ENCODE measurements at places on chromosomes 3 and 15. TPM values are rescaled to one million over a fixed set of nuclear protein-coding genes. Genes with fewer than 3 reads are reported as not detected.
A peak's percentile ranks its signal among the peaks of the same experiment; 100 is the strongest.

- H3K4me3 ChIP-seq, result no peak overlapping the region
- no peak for DNase-seq
- H3K27ac ChIP-seq, result no peak overlapping the region
- H3K4me1 ChIP-seq, result peaks cover 35% of the 10 kb centered on the region
- H3K27me3 ChIP-seq, result no peaks in the 10 kb centered on the region
Measured at GRCh38 chr3:51978143-51978502, 3.3 kb downstream of the ABHD14A start.

DNA sequence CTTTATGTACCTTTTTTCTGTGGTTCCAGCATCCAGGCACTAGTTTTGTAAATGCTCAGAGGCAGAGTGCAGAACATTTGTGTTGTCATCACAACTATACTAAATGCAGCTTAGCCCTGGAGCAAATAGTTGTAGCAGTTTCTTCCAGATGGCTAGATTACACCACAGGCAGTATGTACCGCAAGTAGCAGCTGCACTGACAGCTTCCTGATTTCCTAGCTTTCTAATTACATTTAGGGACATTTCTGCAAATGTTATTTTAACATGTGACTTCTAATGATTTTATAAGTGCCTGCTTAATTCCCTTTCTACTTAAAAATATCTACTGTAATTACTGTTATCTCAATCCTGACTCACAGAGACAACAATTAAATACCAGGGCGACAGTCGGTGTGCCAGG, 106.5 kb downstream of the NR2E3 start:
- no peak overlapping the region for H3K27ac ChIP-seq
- no peaks in the 10 kb centered on the region for H3K27me3 ChIP-seq
- H3K36me3 ChIP-seq, result peaks cover 2% of the 10 kb centered on the region
- H3K4me1 ChIP-seq, result no peaks in the 10 kb centered on the region
- no peak overlapping the region for H3K4me3 ChIP-seq

The IL17RE gene
- total RNA-seq, result 1.0 TPM

GRCh38 chr3:127482216-127483004, 108.1 kb downstream of the TPRA1 start:
- no peak overlapping the region for H3K4me3 ChIP-seq
- no peak for DNase-seq
- peaks cover 4% of the 10 kb centered on the region for H3K27me3 ChIP-seq
- H3K36me3 ChIP-seq, result no peaks in the 10 kb centered on the region
- peaks cover 4% of the 10 kb centered on the region for H3K4me1 ChIP-seq
- no peak overlapping the region for H3K27ac ChIP-seq

GRCh38 chr3:27729748-27730611, 7.9 kb upstream of the EOMES start:
- H3K36me3 ChIP-seq, result no peaks in the 10 kb centered on the region
- DNase-seq, result no peak
- H3K27ac ChIP-seq, result no peak overlapping the region
- H3K4me3 ChIP-seq, result no peak overlapping the region

DNA sequence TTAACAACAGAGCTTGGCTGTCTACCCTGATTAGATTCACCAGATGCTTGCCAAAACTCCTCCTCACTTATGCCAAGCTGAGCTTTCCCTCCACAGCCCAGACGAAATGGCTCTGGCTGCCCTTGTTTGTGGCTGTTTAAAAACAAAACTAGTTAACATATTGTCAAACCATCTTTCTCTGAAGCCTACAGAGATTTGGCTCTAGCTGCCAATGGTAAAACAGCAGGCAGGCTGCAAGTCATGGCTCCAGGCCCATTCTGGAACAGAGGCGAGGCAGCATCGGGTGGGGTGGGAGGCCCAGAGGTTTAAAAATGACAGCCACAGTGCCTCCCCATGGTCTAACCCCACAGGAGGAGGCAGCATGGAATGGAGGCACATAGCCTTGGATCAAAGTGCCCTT, 75.9 kb downstream of the SCN5A start:
- H3K4me3 ChIP-seq, result no peak overlapping the region
- peaks cover 2% of the 10 kb centered on the region for H3K4me1 ChIP-seq
- no peak for DNase-seq
- no peaks in the 10 kb centered on the region for H3K27me3 ChIP-seq
- no peak overlapping the region for H3K27ac ChIP-seq
- H3K36me3 ChIP-seq, result no peaks in the 10 kb centered on the region

- H3K27ac ChIP-seq, result peak overlapping the region; percentile 31
- peak; percentile 53 for DNase-seq
- peaks cover 11% of the 10 kb centered on the region for H3K36me3 ChIP-seq
- peaks cover 9% of the 10 kb centered on the region for H3K4me1 ChIP-seq
- no peak overlapping the region for H3K4me3 ChIP-seq
- no peaks in the 10 kb centered on the region for H3K27me3 ChIP-seq
Measured at GRCh38 chr3:30628901-30629590, 22.6 kb downstream of the TGFBR2 start.

GRCh38 chr3:15292765-15293522, 39.4 kb downstream of the SH3BP5 start:
- H3K4me1 ChIP-seq, result peaks cover 24% of the 10 kb centered on the region
- H3K27me3 ChIP-seq, result no peaks in the 10 kb centered on the region
- H3K36me3 ChIP-seq, result no peaks in the 10 kb centered on the region
- DNase-seq, result peak; percentile 68
- H3K27ac ChIP-seq, result peak overlapping the region; percentile 47
- H3K4me3 ChIP-seq, result no peak overlapping the region

DNA sequence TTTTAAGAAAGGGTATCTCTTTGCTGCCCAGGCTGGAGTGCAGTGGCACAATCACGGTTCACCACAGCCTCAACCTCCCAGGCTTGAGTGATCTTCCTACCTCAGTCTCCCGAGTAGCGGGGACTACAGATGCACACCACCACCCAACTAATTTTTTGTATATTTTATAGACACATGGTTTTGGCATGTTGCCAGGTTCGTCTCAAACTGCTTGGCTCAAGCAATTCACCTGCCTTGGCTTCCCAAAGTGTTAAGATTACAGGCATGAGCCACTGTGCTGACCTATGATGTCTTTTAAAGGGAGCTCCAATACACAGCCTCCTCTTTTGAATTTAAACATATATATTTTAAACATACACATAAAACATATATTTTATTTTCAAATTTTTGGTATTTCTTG, 60.9 kb downstream of the SLC9C1 start:
- H3K27ac ChIP-seq, result no peak overlapping the region
- no peak for DNase-seq
- no peaks in the 10 kb centered on the region for H3K27me3 ChIP-seq
- no peaks in the 10 kb centered on the region for H3K4me1 ChIP-seq

DNA sequence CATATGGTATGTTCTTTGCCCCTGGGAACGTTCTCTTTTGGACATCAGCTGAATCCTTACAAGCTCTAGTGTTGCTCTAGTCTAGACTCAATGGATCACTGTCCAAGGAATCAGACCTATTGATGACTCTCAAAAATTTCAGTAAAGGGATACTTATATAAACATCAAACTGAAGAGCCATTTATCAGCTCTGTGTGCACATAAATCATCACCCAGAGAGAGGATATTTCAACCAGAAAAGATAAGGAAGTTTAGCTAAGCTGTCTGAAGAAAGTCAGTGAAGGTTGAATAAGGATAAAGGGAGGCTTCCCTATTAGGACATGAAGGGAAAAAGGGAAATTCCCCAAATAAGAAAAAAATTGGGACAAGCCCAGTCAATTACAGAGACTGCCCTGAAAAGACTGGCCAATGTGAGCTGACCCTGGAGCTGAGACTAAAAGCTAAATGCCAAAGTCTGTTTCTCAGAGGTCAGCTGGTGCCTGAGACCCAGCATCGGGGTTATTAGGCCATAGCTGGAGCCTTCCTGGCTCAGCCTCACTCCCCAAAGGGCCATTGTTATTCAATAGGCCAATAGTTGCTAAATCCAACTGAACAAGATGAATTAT, 424.1 kb upstream of the THBS1 start:
- peak; percentile 56 for DNase-seq
- H3K27ac ChIP-seq, result peak overlapping the region; percentile 69
- H3K36me3 ChIP-seq, result no peaks in the 10 kb centered on the region
- peaks cover 7% of the 10 kb centered on the region for H3K4me1 ChIP-seq

The PRR20G gene
- total RNA-seq, result not detected

GRCh38 chr3:23113455-23114171, 89.5 kb upstream of the UBE2E2 start:
- H3K36me3 ChIP-seq, result no peaks in the 10 kb centered on the region
- H3K4me3 ChIP-seq, result no peak overlapping the region
- H3K4me1 ChIP-seq, result peaks cover 4% of the 10 kb centered on the region
- no peaks in the 10 kb centered on the region for H3K27me3 ChIP-seq
